Inflammatory macrophage treated with lipopolysaccharide for 4 hours (primary cell): ENCODE measurements at places on chromosomes 13 and 19.

GRCh38 chr19:19567391-19567790 is 29.3 kb downstream of the CILP2 start:
- no peak for DNase-seq

- no peak for DNase-seq
Observed at GRCh38 chr13:95098916-95099315, 202.3 kb downstream of the ABCC4 start.

DNA sequence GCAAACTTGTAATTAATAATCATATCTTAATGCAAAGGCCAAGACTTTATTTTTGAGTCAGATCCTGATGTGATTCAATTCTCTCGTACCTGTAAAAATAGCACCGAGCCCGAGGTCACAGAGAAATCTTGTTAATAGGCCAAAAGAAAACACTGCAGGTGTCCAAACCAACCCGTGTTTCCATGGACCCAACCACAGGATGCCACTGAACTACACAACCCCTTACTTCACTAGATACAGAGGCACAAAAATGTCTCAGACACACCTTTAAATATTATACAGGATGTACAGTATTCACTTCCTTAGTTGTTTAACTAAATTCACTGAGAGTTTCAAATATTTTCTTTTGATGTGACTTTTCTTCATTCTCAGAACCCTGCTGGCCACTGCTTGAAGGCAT is 530.9 kb downstream of the MYO16 start:
- DNase-seq = no peak

DNA sequence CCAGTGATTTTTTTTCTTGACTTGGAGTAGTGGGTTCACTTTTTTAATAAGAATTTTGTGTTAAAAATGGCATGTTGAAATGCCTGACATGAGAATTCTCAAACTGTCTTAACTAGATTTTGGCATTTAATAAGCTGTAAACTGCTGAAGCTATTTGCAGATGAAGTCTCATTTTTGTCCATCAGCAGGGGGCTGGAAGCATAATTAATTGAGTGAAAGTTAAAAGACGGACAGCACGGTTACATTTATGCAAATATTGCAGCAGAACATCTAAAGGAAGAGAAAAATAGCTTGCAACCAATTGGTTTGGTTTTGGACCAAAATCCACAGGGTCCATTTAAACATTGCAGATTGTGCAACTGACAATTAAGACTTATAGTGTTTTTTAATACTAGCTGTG is 837.3 kb upstream of the KLHL1 start:
- no peak for DNase-seq

DNA sequence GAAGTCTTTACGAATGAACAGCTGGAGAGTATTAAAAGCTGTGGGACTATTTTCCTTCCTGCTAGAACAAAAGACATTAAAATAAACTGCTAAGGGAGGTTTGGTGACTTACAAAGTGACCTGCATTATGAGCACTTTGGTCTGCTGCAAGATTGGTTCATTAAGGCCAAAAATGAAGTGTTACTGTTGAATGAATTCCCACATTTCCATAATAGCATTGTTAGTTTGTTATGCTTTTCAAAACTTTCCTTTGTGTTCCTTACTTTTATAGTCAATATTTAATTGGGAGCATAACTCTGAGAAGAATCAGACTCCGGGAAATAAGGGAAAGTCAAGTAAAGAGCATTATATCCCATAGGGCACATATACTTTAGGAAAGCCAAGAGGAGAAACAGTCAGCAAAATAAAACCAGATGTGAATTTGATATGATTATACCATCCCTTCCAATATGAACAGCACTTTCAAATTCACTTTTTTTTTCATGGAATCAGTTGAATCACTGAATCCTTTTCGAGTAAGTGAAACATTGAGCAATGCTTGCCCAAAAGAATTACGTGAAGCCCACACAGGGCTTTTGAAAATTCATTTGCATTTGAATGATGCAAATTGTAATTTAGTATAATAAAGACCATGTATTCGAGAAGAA is 112.6 kb downstream of the KCTD12 start:
- DNase-seq = no peak

GRCh38 chr13:33235564-33235963 is 50.0 kb downstream of the STARD13 start:
- DNase-seq = no peak

GRCh38 chr13:97627566-97627965 is 193.6 kb downstream of the RAP2A start:
- DNase-seq = no peak

DNA sequence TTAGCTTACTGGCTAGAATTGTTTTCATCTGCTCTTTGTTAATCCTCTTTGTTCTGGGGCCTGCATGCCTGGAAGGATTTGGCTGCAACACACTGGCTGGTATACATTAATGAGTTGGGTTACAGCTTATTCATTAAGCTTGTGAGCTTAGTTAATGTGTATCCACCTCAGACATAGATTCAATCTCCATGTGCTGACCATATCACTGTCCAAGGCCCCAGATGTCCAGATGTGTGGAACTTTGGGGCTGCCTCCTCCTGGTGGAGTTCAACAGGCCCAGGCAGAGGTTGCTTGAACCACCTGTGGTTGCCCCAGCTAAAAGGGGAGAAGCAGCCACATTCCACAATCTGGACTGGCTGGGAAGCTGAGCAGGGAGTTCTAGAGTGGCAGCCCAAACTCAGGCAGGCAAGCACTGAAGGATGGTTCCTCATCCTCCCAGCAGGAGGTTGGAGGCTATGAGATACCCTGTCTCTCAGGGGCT is 5.4 kb downstream of the DIAPH3 start:
- DNase-seq = no peak

DNA sequence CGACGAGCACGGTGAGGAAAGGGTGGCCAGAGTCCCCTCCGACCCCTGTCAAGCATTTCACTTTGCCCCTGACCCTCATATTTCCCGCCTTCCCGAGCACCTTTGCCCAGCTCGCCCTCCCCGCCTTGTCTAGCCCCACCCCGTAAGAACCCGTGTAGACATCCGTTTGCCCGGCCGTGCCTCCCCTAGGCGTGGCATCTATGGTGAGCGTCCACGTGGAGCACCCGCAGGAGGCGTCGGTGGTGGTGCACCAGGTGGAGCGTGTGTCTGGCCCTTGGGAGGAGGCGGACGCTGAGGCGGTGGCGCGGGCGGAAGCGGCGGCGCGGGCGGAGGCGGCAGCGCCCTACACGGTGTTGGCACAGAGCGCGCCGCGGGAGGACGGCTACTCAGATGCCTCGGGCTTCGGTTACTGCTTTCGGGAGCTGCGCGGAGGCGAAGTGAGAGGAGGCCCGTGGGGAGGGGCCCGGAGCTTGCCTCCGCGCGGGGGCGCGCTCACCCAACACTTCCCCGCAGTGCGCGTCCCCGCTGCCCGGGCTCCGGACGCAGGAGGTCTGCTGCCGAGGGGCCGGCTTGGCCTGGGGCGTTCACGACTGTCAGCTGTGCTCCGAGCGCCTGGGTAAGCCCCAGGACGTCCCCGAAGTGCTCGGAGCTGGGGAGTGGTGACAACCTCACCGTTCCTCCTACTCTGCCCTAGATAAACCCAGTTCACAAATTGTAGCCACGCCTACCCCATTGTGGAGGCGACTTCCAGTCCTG is 4.2 kb downstream of the LTBP4 start:
- peak; percentile 84 for DNase-seq

- DNase-seq = no peak
Observed at GRCh38 chr13:96100457-96101220, 10.7 kb downstream of the HS6ST3 start.
